CD4-positive, alpha-beta T cell (primary cell): ENCODE measurements at places on chromosomes 5 and 9.

DNA sequence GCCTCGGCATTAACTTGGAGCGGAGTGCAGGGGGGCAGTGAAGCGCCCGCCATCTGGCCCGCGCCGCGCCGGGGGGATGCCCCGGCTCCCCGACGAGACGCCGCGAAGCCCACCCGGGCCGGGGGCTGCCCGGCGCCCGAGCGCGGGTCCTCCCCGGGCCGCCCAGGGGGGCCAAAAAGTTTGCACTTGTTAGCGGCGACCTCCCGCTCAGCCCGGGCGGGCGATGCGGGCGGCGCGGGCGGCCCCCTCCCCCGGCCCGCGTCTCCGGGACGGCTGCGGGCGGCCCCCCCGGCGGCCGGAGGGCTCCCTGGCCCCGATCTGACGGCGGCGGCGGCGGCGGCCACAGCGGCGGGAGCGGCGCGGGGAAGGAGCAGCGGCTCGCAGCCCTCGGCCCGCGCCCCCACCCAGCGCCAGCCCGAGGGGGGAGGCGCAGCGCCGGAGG lies at the start of gene NTNG2:
NTNG2 (plus strand) TSS at position 316 of the 442 bp plus-strand sequence. CDS start 4,774 bp downstream, outside the sequence.
- DNase-seq = no peak

GRCh38 chr5:73496984-73497457 lies 1.2 kb upstream of the BTF3 start:
- DNase-seq = no peak

DNA sequence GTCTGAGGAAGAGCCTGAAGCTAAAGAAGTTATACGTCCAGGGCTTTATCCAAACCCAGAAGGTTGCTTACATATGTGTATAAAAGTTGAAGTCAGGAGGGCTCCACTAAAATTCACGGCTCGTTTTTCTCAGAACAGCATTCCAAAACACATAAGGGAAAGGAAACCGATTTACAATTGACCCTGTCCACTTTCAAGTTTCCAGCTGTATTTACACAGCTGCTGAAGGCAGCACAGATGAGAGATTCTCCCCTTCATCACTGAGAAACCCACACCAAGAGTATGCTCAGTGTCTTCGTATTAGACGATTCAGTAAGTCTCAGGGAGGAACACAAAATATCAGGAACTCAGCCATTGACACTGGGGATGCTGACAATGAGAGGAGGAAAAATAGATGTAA lies 5.9 kb upstream of the NREP start:
- no peak for DNase-seq

- peak; percentile 73 for DNase-seq
Measured at GRCh38 chr9:98101868-98102273, 17.2 kb downstream of the TRIM14 start.

- no peak for DNase-seq
Measured at GRCh38 chr5:108028412-108028811, 353.5 kb downstream of the FBXL17 start.

- DNase-seq = no peak
Measured at GRCh38 chr9:100213730-100214477, 114.9 kb downstream of the INVS start.

DNA sequence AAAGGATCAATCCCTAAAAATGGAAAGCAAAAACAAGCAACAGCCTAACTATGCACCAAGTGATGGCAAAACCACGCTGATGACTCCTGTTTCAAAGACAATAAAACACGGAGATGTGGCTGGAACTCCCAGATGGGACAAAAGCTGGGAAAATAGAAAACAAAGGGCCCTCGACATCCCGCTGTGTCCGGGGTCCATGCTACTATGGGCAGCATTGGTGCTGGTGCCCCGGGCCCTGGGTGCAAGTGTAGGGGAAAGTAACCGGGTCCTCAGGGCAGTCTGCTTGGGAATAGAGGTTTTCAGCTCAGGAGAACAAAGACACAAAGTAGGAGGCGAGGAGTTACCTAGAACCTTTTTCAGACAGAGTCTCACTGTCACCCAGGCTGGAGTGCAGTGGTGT lies 46.1 kb downstream of the MRPL36 start:
- DNase-seq = no peak

DNA sequence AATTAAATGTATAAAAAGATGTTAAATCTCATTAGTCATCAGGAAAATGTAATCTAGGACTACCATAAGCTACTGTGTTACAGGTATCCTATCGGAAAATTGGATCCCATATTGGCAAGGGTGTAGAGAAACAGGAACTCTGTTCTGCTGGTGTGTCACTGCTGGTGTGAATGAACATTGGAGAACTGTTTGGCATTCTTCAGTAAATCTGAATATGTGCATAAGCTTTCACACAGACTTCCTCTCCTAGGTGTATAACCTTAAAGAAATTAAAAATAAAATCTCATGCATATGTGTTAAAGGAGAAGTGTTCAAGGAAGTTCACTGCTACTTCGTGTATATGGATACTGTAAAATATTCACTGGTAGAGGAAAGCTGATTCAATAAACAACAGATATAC lies 484.6 kb upstream of the TLE4 start:
- DNase-seq = no peak

- DNase-seq = no peak
Measured at GRCh38 chr5:41161271-41161670, 52.1 kb downstream of the C6 start.

- no peak for DNase-seq
Measured at GRCh38 chr9:120926397-120926928, at the start of gene TRAF1. Gene TRAF1, minus strand, starts transcription at chr9:120926796. Its CDS starts 721 bp downstream, at chr9:120926075.

GRCh38 chr9:89340332-89340731 lies 22.0 kb downstream of the SECISBP2 start:
- no peak for DNase-seq

DNA sequence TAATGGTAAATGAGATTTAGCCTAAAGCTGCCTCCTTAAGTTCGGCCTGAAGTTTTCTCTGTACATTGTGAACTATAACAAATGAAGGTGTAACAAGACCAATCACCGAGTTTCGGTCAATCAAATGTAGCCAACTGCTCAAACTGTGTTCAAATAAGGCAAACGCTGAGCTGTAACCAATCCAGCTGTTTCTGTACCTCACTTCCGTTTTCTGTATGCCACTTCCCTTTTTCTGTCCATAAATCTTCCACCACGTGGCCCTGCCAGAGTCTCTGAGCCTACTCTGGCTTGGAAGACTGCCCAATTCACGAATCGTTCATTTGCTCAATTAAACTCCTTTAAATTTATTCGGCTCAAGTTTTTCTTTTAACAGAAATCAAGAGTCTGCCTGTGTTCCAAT lies 193.5 kb upstream of the KLF9 start:
- DNase-seq = no peak

- no peak for DNase-seq
Measured at GRCh38 chr9:13575558-13575957, 296.1 kb upstream of the MPDZ start.

DNA sequence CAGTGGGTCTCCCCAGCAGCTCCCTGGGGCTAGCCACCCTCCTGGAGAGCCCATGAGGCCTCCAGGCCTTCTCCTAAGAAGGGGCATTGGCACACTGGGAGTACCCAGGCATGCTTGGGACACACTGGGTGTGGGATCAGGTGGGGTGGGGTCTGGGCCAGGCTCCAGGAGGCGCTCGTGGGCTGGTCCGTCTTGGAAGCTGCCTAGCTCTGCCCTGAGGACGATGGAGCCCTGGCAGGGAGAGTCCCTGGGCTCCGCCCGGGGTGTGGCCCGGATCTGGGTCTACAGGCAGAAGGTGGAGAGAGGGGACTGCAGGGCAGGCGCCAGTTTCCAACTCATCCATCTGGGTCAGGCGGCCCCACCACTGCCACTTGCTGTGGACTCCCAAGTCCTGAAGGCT lies 2.4 kb downstream of the PRRX2 start:
- no peak for DNase-seq

GRCh38 chr5:126115059-126115629 lies 308.1 kb upstream of the GRAMD2B start:
- DNase-seq = no peak

GRCh38 chr5:143865426-143866025 lies 53.6 kb downstream of the HMHB1 start:
- DNase-seq = no peak

GRCh38 chr9:119216651-119217331 lies 152.4 kb downstream of the BRINP1 start:
- DNase-seq = no peak

- DNase-seq = peak; percentile 50
Measured at GRCh38 chr9:136438548-136439480, 831 bp downstream of the INPP5E start.

DNA sequence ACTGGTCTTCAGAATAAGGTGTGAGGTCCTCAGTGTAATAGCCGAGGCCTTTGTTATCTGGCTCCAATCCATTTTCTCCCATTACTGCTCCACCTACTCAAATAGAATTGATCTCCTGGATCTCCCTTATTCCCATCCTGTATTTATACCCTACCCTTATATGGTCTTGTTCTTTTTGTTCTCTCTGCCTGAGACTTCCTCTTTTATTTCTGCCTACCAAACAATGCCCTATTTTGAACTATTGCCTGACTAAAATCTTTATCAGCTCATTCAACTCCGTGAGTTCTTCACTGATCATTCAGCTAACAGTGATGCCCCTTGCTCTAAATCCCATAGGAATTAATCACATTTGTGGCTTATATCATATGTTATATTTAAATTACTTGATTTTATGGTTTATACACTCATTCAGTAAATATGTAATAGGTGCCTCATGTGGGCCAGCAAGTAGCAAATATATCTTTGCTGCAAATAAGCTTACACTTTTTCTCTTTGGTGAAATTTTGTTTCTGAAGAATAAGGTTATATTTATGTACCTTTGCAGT lies 417.5 kb upstream of the MEF2C start:
- DNase-seq = no peak

GRCh38 chr5:57900381-57900944 lies 417.9 kb upstream of the ACTBL2 start:
- DNase-seq = no peak

DNA sequence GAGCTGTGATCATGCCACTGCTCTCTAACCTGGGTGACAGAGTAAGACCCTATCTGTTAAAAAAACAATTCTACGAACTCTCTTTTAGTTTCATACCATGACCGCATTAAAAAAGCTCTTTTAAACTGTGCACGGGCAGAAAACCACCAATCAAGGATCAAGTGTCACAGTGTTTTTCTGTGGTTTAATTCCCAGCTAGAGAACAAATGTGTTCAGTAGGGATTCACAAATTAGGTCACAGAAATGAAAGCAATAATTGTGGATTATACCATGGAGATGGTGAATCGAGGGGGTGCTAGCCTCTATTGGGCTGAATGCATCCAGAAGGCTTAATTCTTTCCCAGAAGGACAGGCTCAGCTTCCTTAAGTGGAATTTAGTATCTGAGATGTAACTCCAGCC lies 79.1 kb downstream of the ATG10 start:
- DNase-seq = no peak

GRCh38 chr5:66881480-66882161 lies 285.4 kb downstream of the MAST4 start:
- DNase-seq = no peak

DNA sequence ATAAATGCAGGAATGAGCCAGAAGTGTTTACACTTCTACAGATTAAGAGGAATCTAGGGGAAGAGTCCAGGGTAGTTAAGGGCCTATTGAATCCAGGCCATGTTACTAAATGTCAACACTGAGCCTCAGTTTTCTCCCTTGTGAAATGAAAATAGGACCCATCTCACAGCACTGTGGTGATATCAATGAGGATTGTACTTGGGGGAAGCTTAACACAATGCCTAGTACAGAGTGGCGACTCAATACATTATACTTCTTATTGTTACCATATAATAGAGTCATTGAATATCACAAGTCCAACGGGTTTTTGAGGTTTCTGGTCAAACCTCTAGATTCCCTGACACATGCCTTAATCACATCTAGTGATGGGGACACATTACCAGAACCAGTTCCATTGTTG lies 4.6 kb downstream of the TRUB2 start:
- no peak for DNase-seq

DNA sequence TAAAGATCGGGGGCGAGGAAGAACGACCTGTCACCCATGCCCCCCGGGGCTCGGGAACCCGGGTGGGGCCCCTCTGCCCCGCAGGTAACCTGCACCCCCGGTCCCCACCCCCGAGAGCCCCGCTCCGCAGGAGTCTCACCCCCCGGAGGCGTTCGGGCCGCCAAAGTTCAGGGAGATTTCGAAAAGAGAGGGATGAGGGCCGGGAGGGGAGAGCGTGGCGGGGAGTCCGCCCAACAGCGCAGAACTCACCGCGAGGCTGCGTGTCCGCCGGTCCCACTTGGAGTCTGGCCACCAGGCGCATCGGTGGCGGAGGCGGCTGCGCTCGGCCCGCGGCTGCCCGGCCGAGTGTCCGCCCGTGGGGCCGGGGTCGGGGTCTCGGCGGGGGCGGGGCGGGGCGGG lies at the start of gene PHF19:
PHF19 (minus strand) TSS at position 347 of the 399 bp plus-strand sequence. CDS start 2,447 bp downstream, outside the sequence.
- DNase-seq = peak; percentile 59

DNA sequence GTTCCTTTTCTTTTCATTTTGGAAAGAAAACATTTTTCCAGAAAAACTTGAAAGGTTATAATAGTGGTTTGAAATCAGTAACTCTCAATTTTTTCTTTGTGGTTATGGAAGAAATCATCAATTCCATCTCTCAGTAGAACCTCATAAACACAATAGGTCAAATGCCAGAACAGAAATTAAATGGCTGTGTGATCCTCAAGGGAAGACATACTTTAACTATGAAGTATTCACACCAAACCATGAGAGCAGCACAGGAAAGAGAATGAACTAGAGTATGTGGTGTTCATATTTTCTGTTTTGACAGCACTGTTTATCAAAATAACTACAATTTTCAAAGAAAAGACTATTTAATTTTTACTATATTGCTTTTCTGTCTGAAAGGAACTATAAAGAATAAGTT lies 29.7 kb upstream of the EFNA5 start:
- no peak for DNase-seq

DNA sequence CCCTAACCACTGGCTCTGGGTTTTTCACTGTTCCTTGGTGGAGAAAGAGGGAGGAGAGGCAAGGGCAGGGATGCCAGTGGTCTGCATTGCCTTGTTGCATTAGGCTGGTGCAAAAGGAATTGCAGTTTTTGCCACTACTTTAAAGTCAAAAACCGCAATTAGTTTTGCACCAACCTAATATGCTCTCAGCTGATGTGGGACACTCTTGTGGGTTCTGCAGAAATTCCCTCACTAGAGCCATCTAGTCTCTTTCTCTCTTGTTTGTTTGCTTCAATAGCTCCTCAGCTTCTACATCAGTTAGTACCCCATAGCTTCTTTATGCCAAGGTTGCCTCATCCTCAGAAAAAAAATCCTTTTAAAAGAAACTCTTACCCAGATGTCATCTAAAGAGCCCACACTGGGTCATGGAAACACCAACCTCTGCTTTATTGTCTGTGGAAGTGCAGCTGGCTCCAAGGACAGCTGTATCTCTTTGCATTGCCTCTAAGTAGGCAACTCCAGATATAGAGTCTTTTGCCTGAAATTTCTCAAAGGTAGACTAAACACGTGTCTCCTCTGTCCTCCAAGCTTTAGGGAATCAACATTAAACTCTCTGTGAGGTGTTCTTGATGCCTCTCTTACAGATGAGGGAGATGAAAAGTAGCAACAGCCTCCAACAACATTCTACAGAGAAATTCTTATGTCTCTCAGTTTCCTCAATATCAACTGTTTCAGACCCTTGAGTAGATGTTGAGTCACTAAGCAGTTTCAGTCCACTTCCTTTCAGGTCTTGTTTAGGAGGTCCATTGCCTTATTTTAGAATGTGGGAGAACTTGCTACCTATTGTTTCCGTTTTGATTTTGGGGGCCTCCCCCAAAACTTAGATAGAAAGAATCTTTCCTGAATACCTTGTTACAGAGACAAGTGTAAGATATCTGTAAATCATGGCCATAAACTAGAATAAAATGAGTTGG lies 84.9 kb upstream of the MEF2C start:
- no peak for DNase-seq
